ENCODE measurements at places on chromosomes 16 and 17. TPM values are rescaled to one million over a fixed set of nuclear protein-coding genes. Genes with fewer than 3 reads are reported as not detected.
A peak's percentile ranks its signal among the peaks of the same experiment; 100 is the strongest.

DNA sequence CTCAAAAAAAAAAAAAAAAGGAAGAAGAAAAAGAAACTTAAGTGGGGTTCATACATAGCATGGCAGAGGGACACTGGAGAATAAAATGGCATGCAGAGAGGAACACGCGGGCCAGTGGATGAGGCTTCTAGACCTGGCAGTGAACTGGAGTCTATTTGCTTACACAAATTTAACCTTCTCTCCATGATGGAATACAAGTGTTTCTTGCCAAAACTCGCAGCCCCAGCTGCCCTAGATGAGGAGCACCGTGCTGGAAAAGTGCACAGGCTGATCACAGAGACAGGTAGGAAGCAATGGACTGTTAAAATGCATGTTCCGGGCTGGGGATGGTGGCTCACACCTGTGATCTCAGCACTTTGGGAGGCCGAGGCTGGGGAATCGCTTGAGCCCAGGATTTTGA, 9.3 kb downstream of the SSTR2 start:
- H3K4me1 ChIP-seq, result no peaks in the 10 kb centered on the region
- no peaks in the 10 kb centered on the region for H3K27me3 ChIP-seq
- no peak for DNase-seq
- H3K4me3 ChIP-seq, result no peak overlapping the region

GRCh38 chr17:73203788-73204479, 11.1 kb downstream of the COG1 start:
- DNase-seq, result no peak
- H3K4me1 ChIP-seq, result peaks cover 29% of the 10 kb centered on the region
- peak overlapping the region; percentile 46 for H3K27ac ChIP-seq
- peaks cover 99% of the 10 kb centered on the region for H3K36me3 ChIP-seq
- no peaks in the 10 kb centered on the region for H3K27me3 ChIP-seq

GRCh38 chr17:44672479-44673093, 16.3 kb downstream of the MEIOC start:
- H3K4me3 ChIP-seq, result no peak overlapping the region
- H3K4me1 ChIP-seq, result no peaks in the 10 kb centered on the region
- DNase-seq, result no peak
- no peak overlapping the region for H3K27ac ChIP-seq
- H3K27me3 ChIP-seq, result no peaks in the 10 kb centered on the region

DNA sequence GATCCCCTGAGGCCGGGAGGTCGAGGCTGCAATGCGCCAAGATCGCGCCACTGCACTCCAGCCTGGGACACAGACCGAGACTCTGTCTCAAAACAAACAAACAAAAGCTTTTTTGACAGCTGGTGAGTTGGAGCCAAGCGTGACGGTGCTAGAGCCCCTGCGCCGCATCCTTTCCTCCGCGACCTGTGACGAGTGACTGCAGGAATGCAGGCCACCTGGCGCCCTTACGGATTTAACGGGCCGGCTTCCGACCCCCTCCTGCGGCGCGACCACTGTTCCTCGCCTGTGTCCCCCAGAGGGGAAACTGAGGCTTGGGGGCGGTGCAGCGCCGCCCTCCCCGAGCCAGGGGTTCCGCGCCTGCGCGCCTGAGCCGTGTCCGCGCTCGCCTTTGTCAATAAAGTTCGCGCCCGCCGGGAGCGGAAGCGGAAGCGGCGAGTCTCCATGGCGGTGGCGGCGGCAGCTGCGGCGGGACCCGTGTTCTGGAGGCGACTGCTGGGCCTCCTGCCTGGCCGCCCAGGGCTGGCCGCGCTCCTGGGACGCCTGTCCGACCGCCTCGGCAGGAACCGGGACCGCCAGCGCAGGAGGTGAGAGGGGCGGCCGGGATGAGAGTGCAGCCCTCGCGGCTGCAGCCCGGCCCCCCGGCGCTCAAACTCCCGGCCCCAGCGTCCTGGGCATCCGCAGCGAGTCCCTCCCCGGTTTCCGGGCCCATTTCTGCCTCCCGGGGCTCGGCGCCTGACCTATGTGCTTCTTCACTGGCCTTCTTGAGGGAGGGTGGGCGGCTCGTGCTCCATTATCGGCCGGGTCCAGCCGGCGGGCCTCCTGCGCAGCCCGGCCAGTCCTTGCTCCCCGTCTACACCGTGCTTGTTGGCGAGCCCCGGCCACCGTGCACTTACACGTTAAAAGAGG, at the start of gene PGS1:
PGS1 (plus strand) TSS at position 425 of the 906 bp plus-strand sequence; CDS start at position 442, 17 bp downstream.
- H3K36me3 ChIP-seq, result no peaks in the 10 kb centered on the region
- peaks cover 48% of the 10 kb centered on the region for H3K4me1 ChIP-seq
- no peaks in the 10 kb centered on the region for H3K27me3 ChIP-seq
- DNase-seq, result no peak
- peak within 1 kb of the TSS; percentile 100 for H3K4me3 ChIP-seq

GRCh38 chr17:50148226-50149090, 2.0 kb downstream of the PPP1R9B start:
- peaks cover 17% of the 10 kb centered on the region for H3K36me3 ChIP-seq
- peaks cover 89% of the 10 kb centered on the region for H3K4me1 ChIP-seq
- peak overlapping the region; percentile 87 for H3K27ac ChIP-seq
- H3K4me3 ChIP-seq, result peak overlapping the region; percentile 76

DNA sequence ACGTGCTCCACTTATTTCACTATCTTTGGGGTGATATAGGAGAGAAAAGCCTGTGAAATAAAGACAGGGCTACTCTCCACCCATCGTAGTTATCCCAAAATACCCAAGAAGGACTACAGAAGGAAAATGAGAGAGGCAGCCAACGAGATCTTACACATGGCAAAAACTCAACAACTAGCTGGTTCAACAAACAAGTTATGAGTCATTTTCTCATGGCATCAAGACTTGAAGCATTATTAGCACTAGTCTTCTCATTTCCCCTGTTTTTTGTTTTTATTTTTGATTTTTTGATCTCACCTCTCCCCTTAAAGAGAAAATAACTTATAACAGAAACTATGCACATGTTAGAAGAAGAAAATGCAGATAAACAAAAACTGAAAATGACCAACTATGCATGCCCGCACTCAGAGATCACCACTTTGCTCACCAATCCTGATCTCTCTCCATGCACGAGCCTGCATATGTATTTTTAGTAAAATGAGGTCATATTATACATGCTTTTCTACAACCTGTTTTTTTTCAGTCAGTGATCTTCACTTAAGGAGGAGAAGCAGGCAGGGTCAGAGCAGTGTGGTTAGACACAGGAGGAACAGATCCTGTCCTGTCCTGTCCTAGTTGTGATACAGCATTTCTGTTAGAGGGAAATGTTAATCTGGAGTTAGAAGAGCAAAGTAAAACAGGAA, 22.8 kb downstream of the FAM117A start:
- DNase-seq, result no peak
- H3K27me3 ChIP-seq, result no peaks in the 10 kb centered on the region
- H3K27ac ChIP-seq, result peak overlapping the region; percentile 88
- no peaks in the 10 kb centered on the region for H3K36me3 ChIP-seq
- H3K4me1 ChIP-seq, result peaks cover 87% of the 10 kb centered on the region
- H3K4me3 ChIP-seq, result no peak overlapping the region

GRCh38 chr16:81523387-81524115, 78.9 kb downstream of the CMIP start:
- H3K27ac ChIP-seq, result no peak overlapping the region
- no peaks in the 10 kb centered on the region for H3K27me3 ChIP-seq
- H3K4me3 ChIP-seq, result no peak overlapping the region
- H3K4me1 ChIP-seq, result peaks cover 47% of the 10 kb centered on the region
- no peak for DNase-seq
- no peaks in the 10 kb centered on the region for H3K36me3 ChIP-seq

DNA sequence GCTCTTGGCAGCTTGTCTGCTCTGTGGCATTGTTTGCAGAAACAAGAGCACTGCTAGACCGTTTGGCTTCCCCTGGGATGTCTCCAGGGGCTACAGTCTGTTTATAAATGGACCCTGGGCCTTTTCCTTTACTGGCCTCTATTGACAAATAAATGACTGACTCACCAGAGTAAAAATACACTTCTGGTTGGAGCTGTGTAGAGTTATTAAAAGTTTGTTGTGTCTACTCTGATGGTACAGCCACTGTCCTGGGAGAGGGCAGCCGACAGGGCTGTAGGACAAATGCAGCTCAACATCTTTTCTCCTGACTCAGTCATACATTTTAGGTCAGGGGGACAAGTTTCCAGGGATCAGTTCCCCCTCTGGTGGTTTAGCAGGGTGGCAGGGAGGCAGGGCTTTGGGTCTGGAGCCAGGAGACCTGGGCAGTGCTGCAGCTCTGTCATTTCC, 30.0 kb downstream of the FOXL1 start:
- H3K4me1 ChIP-seq, result peaks cover 4% of the 10 kb centered on the region
- no peaks in the 10 kb centered on the region for H3K36me3 ChIP-seq
- no peak overlapping the region for H3K27ac ChIP-seq
- H3K4me3 ChIP-seq, result no peak overlapping the region

DNA sequence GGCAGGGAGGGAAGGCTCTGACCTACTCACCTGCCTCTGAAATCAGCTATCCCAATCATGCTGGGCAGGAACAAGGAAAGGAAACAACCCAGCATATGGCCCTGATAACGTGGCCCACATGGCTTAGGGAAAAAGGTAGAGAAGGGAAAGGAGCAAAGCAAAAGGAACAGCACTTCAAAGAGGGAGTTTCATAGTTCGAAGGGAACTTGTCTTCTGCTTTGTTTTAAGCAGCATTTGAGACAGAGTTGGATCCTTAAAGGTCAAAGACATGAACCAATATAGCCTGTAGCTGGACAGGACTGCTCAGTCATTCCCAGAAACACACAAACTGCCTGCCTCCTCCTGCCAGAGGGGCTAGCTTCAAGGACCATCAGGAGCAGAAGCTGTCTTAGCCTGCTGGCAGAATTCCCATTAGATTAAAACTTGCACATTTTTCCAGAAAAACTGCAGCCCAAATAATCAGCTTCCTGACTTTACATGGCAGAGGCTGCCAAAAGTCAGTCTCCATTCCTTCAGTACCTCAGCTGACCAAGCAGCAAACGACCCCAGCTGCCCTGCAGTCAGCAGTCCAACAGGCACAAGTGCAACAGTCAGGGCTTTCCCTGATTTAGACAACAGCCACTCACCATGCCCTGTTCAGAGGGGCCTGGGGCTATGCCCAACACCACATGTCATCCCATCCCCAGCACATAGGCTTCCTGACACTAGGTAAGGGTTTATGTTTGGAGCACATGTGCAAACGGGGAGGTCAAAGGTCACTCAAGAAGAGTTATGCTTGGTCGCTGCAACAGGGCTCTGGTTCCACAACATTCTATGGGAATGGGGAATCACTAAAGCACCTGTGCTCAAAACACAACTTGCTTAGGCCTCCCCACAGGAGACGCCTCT, 32.5 kb downstream of the RANBP10 start:
- H3K27ac ChIP-seq, result peak overlapping the region; percentile 36
- DNase-seq, result no peak
- H3K36me3 ChIP-seq, result peaks cover 12% of the 10 kb centered on the region

Gene KCNH6
- total RNA-seq, result not detected

Gene KRTAP2-2
- not detected for total RNA-seq

All from esophagus muscularis mucosa (tissue), 4 donors.